ENCODE measurements at places on chromosomes 2 and 18. TPM values are rescaled to one million over a fixed set of nuclear protein-coding genes. Genes with fewer than 3 reads are reported as not detected.
A peak's percentile ranks its signal among the peaks of the same experiment; 100 is the strongest.

DNA sequence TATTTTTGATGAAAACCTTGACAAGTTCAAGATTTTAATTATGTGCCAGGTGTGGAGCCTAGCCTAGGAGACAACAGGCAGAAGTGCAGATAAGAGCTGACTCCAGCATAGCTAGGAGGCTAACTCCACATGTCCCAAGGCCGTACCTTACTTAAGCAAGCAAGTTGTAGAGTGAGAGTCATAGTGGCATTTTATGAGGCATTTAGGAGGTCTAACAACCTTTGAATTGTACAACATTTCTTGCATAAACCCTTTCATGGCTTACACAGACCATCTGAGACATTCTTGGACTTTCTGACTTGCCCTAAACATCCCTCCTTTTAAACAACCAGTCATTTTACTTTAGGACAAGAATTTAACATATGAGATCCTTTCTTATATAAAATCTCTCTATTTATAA lies 8.3 kb upstream of the SUCLG1 start:
- no peaks in the 10 kb centered on the region for H3K27me3 ChIP-seq
- no peak overlapping the region for H3K4me3 ChIP-seq
- DNase-seq = no peak
- no peak overlapping the region for H3K27ac ChIP-seq
- peaks cover 27% of the 10 kb centered on the region for H3K36me3 ChIP-seq

GRCh38 chr2:112637289-112637660 lies 8.5 kb upstream of the SLC20A1 start:
- no peak for DNase-seq
- no peak overlapping the region for H3K27ac ChIP-seq
- no peaks in the 10 kb centered on the region for H3K4me1 ChIP-seq

The UGP2 gene
- total RNA-seq = 56.9 TPM

The CFC1 gene
- not detected for total RNA-seq

The HTR2B gene
- not detected for total RNA-seq

DNA sequence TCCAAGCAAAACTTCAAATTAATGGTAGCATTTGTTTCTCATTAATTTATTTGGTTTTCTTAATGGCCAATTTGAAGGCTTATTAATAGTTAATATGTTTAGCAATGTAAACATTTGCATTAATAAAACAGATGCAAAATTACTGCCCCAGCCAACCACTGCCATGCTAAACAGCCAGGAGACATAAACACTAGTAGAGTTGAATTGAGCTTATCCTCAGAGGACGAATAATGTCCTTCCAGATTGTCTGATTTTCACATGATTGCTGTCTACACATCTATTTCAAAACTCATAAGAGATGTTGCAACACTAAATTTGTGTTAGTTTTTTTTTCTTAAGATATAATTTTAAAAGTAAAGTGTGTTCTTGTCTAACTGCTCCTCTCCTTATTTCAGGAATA lies 128.5 kb downstream of the DCC start:
- H3K36me3 ChIP-seq = peaks cover 2% of the 10 kb centered on the region
- H3K27ac ChIP-seq = no peak overlapping the region
- H3K4me1 ChIP-seq = peaks cover 26% of the 10 kb centered on the region
- DNase-seq = no peak
- peaks cover 3% of the 10 kb centered on the region for H3K27me3 ChIP-seq
- H3K4me3 ChIP-seq = no peak overlapping the region

- peaks cover 34% of the 10 kb centered on the region for H3K4me1 ChIP-seq
- no peaks in the 10 kb centered on the region for H3K27me3 ChIP-seq
- no peaks in the 10 kb centered on the region for H3K36me3 ChIP-seq
- H3K27ac ChIP-seq = no peak overlapping the region
- DNase-seq = no peak
Measured at GRCh38 chr2:203659331-203660049, 46.9 kb upstream of the CD28 start.

The SFTPB gene
- total RNA-seq = not detected

The MC2R gene
- not detected for total RNA-seq

DNA sequence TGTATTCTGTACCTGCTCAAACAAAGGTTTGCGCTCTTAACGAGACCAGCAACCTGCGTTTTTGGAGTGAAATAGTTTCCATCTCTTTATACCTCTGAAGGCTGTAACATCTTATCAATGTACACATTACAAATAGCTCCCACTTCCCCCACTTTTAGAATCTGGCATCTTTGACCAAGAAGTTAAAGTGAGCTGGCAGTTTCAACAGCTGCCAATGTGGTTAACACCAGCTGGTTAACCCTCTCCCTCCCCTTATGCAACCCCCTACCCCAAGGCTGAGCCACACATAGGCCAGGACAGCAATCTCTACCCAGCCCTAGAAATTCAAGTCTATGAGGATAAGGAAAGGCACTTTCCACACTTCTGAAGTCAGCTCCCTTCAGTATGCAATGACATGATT lies 2.2 kb upstream of the SERTAD2 start:
- no peaks in the 10 kb centered on the region for H3K27me3 ChIP-seq
- DNase-seq = no peak
- H3K4me1 ChIP-seq = peaks cover 41% of the 10 kb centered on the region
- no peaks in the 10 kb centered on the region for H3K36me3 ChIP-seq
- no peak overlapping the region for H3K27ac ChIP-seq

The SLC5A7 gene
- 3.0 TPM for total RNA-seq

DNA sequence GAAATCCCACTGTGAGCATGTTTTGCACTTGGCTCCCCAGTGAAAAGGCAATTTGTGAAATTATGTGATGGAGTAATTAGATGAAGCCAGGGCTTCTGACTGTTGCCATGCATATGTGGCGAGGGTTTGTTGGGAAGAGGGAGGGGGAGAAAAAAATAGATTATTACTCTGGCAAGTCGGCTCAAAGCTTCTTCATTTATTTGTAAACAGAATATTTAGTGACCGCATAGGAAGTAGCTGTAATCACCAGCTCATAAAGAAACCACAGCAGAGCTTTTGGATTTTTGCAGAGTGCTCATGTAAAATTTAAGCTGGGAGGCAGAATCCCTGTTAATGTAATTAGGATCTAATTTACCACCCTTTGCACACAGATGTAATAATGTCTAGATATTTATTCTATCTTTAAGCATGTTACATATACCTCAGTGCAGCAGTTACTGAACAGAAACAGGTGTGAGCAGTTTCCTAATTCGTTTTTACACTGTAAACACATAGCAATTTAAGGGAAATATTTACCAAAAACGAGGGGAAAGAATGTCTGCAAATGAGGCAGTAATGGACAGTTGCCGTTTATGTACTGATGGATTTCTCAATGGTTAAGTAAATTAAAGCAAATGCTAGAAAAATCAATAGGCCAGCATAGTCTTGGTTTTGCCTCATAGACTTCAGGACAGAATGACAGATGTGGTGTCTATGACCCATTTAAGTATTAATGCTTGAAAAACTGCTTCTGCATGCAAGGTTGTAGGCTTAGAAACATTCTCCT lies 87.9 kb downstream of the MEIS1 start:
- no peak overlapping the region for H3K27ac ChIP-seq
- peaks cover 37% of the 10 kb centered on the region for H3K4me1 ChIP-seq
- H3K27me3 ChIP-seq = no peaks in the 10 kb centered on the region
- H3K4me3 ChIP-seq = no peak overlapping the region
- no peak for DNase-seq

The RFTN2 gene
- total RNA-seq = 20.6 TPM

GRCh38 chr2:127048618-127048935 lies 58.4 kb downstream of the BIN1 start:
- H3K4me1 ChIP-seq = peaks cover 3% of the 10 kb centered on the region
- H3K27ac ChIP-seq = no peak overlapping the region
- DNase-seq = no peak
- H3K27me3 ChIP-seq = no peaks in the 10 kb centered on the region
- H3K36me3 ChIP-seq = peaks cover 2% of the 10 kb centered on the region
- no peak overlapping the region for H3K4me3 ChIP-seq

GRCh38 chr18:23243178-23243577 lies 107.9 kb downstream of the CABLES1 start:
- H3K27ac ChIP-seq = no peak overlapping the region
- peaks cover 25% of the 10 kb centered on the region for H3K4me1 ChIP-seq
- peaks cover 2% of the 10 kb centered on the region for H3K36me3 ChIP-seq
- no peak for DNase-seq
- H3K27me3 ChIP-seq = no peaks in the 10 kb centered on the region

- H3K36me3 ChIP-seq = peaks cover 2% of the 10 kb centered on the region
- peak overlapping the region; percentile 64 for H3K4me3 ChIP-seq
- H3K27ac ChIP-seq = no peak overlapping the region
- H3K27me3 ChIP-seq = no peaks in the 10 kb centered on the region
Measured at GRCh38 chr2:113894156-113894743, 4.4 kb downstream of the ACTR3 start.

DNA sequence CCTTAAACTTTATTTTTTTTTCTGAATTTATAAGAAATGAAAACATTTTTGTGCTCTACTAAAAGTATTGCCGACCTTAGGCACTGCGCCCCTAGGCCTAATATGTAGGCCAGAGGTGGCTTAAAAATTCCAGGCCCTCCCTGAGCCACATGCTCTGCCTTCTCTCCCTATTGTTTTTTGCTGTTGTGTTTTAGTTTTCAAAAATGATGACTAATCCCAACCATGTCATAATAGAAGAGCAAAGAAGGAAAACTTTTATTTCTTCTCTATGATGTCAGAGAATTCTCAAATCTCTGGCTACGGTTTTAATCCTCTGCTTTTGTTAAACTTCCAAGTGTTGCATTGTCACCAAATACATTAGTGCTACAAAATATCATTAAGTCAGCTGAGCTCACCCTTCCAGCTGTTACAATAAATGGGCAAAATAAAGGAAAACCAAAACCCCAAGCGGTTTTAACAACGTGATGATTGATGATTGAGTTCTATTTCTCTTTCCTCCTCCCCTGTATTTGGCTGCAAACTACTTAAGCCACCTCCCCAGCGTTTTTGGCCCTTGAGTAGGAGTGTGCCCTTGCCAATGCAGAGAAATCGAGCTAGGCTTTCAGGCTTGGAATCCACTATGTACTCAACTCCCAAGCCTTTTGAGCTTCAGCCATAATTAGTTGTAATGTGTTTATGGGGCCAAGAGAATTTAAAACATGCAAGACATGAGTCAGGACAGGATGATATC lies 163.5 kb upstream of the POU3F3 start:
- no peak overlapping the region for H3K4me3 ChIP-seq
- H3K36me3 ChIP-seq = no peaks in the 10 kb centered on the region
- peaks cover 4% of the 10 kb centered on the region for H3K4me1 ChIP-seq
- H3K27ac ChIP-seq = no peak overlapping the region
- no peak for DNase-seq
- no peaks in the 10 kb centered on the region for H3K27me3 ChIP-seq

The MOB4 gene
- 28.0 TPM for total RNA-seq

DNA sequence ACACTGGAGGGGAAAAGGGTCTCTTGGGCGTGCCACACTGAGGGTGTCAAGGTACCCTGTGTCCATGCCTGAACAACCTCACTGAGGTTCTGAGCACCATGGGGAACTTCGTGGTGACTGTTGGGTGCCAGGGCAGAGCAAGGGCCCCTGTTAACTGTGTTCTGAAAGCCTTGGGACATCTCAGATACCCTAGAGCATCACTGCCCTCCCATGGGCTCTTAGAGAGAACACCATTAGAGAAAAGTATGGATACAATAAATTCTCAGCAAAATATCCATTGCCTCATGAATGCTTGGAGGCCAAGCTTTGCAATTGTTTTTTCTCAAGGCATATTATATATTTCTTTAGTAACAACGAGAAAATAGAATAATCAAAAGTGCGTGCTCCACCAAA lies 488.5 kb upstream of the NRP2 start:
- H3K4me1 ChIP-seq = peaks cover 9% of the 10 kb centered on the region
- no peaks in the 10 kb centered on the region for H3K27me3 ChIP-seq
- no peak overlapping the region for H3K4me3 ChIP-seq
- no peak overlapping the region for H3K27ac ChIP-seq
- no peak for DNase-seq

GRCh38 chr2:166634706-166635105 lies 140.7 kb upstream of the SCN7A start:
- no peak overlapping the region for H3K4me3 ChIP-seq
- no peaks in the 10 kb centered on the region for H3K36me3 ChIP-seq
- H3K27ac ChIP-seq = no peak overlapping the region
- DNase-seq = no peak
- H3K4me1 ChIP-seq = no peaks in the 10 kb centered on the region

The SP5 gene
- 3.5 TPM for total RNA-seq

The ORC4 gene
- 65.1 TPM for total RNA-seq

DNA sequence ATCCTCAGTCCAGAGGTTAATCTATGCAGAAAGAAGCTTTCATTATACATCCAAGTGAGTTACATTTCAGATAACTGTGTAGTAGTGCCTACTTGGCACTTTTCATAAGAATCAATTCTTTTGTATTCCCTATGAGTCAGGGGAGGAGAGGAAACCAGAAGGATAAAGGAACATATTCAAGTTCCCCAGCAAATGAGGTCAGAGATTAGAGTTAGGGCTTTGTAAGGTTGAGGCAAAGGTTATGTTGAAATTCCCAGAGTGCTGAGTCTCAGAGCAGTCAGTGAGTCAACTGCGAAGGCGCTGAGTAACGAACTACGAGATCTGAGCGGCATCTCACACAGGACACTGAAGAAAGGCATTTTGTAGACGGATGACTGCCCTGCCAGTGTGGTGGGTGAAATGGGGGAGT lies 25.1 kb upstream of the ME2 start:
- peak; percentile 9 for DNase-seq
- H3K27ac ChIP-seq = peak overlapping the region; percentile 60
- H3K36me3 ChIP-seq = no peaks in the 10 kb centered on the region
- peak overlapping the region; percentile 36 for H3K4me3 ChIP-seq
